ENCODE measurements at places on chromosomes 13 and 19. TPM values are rescaled to one million over a fixed set of nuclear protein-coding genes. Genes with fewer than 3 reads are reported as not detected.

TTC9B gene
- not detected for total RNA-seq

ZNF560 gene
- not detected for total RNA-seq

GRCh38 chr13:65034266-65034665 is 2195.9 kb downstream of the PCDH9 start:
- no peaks in the 10 kb centered on the region for H3K27me3 ChIP-seq
- no peak overlapping the region for H3K4me3 ChIP-seq
- no peak for DNase-seq

DNA sequence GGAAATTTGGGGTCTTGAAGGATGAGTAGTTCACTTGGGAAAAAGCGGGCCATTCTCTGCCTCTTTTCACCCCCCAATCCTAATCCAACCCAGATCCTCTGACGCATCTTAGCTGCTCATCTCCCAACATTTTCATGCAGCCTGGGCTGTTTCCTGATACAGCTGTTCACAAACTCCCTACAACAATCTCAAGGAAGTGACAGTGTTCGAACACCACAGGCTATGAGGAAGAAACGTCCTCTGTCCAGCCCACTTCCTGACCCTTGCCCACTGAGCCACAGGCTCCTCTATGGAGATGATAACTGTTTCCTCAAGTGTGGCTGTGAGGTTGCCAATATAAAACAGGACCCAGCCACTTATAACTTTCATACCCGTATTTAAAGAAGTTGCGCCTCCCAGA is 16.2 kb downstream of the LMTK3 start:
- H3K36me3 ChIP-seq, result no peaks in the 10 kb centered on the region
- no peaks in the 10 kb centered on the region for H3K4me1 ChIP-seq
- no peaks in the 10 kb centered on the region for H3K27me3 ChIP-seq
- H3K4me3 ChIP-seq, result no peak overlapping the region

DNA sequence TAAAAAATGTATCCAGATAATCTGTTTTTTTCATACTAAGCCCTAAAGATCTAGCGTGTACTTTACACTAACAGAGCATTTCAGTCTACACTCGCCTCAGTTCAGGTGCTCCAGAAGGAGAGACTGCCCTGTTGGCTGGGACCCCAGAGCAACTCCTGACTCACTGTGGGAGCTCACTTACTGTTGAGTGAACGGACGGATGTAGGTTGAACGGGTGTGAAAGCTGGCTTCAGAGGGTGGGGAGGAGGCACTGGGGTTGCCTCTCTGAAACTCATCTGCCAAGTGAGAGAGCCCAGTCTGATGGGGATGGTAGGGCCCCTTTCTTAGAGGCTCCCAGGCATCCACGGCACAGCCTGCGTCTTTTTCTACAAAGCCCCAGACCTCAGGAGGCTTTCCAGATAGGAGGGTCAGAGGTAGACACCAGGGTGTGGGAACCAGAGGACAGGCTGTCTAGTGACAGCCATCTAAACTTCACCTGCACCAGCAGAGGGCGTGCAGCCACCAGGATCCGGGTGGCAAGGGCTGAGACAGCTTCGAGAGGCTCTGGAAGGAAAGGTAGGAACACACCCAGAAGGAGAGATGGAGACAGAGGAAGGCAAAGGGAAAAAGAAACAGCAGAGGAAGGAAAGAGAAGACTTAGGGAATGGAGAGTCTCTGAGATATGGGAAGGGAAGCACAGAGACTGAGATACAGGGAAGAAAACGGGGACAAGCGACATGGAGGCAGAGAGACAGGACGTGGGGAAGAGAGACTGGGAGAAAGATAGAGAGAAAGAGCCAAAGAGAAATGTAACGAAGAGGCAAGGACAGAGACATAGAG is 3.7 kb downstream of the KASH5 start:
- no peaks in the 10 kb centered on the region for H3K27me3 ChIP-seq
- H3K36me3 ChIP-seq, result no peaks in the 10 kb centered on the region
- no peak overlapping the region for H3K27ac ChIP-seq
- no peak overlapping the region for H3K4me3 ChIP-seq

DNA sequence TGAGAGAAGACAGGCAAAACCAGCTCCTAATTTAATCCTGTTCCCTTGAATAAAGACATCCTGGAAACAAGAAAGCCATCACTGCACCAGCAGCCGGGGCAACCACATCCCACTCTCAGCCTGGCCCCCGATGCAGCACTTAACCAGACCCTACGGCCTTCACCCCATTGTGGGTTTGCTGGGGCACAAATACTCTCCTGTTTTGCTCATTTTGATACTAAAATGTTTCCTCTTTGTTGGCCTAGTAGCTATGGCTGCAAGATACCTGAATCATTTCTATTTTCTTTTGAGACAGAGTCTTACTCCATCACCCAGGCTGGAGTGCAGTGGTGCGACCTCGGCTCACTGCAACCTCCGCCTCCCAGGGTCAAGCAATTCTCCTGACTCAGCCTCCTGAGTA is 28.4 kb downstream of the ANKRD27 start:
- H3K4me3 ChIP-seq, result no peak overlapping the region
- no peaks in the 10 kb centered on the region for H3K4me1 ChIP-seq
- H3K27me3 ChIP-seq, result no peaks in the 10 kb centered on the region
- no peak overlapping the region for H3K27ac ChIP-seq

GRCh38 chr19:13082192-13083007 is 20.3 kb downstream of the LYL1 start:
- peaks cover 28% of the 10 kb centered on the region for H3K36me3 ChIP-seq
- H3K27me3 ChIP-seq, result no peaks in the 10 kb centered on the region
- DNase-seq, result no peak
- peaks cover 79% of the 10 kb centered on the region for H3K4me1 ChIP-seq
- H3K4me3 ChIP-seq, result no peak overlapping the region

SPIB gene
- not detected for total RNA-seq

- H3K4me1 ChIP-seq, result no peaks in the 10 kb centered on the region
- no peak overlapping the region for H3K4me3 ChIP-seq
Observed at GRCh38 chr19:34979819-34980640, 16.0 kb upstream of the ZNF792 start.

DNA sequence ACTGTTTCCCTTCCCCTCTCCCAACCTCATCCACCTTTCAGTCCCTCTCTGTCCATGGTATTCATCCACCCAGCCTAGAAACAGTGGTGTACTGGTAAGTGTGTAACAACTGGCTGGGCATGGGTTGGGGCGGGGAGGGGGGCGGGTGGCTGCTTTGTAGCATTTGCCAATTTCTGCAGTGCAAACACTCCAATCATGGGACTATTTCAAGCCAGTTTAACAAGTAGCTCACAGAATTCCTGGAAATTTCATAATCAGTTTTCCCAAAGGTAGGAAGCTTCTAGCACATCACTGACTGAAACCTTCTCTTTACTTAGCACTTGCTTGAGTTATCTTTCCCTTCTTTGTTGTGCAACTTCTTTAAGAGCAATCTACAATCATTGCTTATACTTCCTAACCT is 100.8 kb upstream of the WASF3 start:
- no peak overlapping the region for H3K4me3 ChIP-seq
- no peaks in the 10 kb centered on the region for H3K27me3 ChIP-seq
- H3K27ac ChIP-seq, result no peak overlapping the region
- H3K4me1 ChIP-seq, result peaks cover 19% of the 10 kb centered on the region
- H3K36me3 ChIP-seq, result no peaks in the 10 kb centered on the region

GRCh38 chr19:47490031-47490430 is 6.0 kb upstream of the KPTN start:
- no peaks in the 10 kb centered on the region for H3K4me1 ChIP-seq
- H3K4me3 ChIP-seq, result no peak overlapping the region
- DNase-seq, result no peak

- peak; percentile 40 for DNase-seq
- peak overlapping the region; percentile 88 for H3K4me3 ChIP-seq
- H3K4me1 ChIP-seq, result peaks cover 5% of the 10 kb centered on the region
- peaks cover 6% of the 10 kb centered on the region for H3K36me3 ChIP-seq
- H3K27me3 ChIP-seq, result no peaks in the 10 kb centered on the region
Observed at GRCh38 chr19:17511724-17512573, 500 bp downstream of the PGLS start.

DNA sequence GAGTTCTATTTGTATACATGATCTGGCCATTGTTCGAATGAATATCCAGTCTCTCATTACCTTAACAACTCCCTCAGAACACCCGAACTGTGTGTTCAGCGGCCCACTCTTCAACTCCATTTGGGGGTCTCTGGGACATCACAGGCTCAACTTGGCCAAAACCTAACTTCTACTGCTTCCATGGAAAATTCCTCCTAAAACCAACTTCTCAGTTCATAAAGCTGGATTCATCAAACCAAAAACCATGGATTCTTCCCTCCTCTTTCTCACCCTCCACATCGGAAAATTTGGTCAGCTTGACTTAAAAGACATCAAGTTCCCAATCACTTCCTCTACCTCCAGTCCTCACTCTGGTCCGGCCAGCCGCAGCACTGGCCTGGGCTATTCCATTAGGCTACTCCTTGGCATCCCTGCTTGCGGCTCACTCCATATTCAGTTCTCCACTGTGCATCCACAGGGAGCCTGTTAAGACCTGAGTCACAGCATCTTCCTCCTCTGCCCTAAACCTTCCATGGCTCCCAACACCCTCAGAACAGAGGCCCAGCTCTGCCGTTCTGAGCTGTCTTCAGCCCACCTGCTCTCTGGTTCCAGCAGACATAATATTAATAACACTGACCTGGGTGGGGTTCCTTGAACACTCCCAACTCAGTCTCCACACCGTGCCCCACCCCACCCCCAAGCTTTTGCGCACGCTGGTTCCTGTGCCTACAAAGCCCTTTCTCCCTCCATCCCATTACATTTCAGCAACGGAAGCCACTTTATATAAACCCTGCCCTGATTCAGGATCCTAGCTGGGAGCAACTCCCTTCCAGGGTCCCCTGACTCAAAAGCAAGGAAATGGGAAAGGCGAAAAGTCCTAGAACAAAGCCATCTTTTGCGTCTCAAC is 1.1 kb downstream of the ZNF792 start:
- DNase-seq, result no peak
- no peaks in the 10 kb centered on the region for H3K27me3 ChIP-seq
- H3K4me3 ChIP-seq, result peak overlapping the region; percentile 97
